Renal cortical epithelial cell (primary cell): ENCODE measurements at places on chromosomes 7 and 10. TPM values are rescaled to one million over a fixed set of nuclear protein-coding genes. Genes with fewer than 3 reads are reported as not detected.

Gene DHTKD1
- total RNA-seq, result 32.1 and 46.9 TPM in 2 replicates

Gene ENKUR
- total RNA-seq, result 1.4 TPM in 1 of 2 replicates, not detected in the other

Gene CLCN1
- total RNA-seq, result not detected in 2 replicates

Gene MDFIC
- 13.9 and 18.7 TPM in 2 replicates for total RNA-seq

Gene ABCB1
- 60.6 and 723 TPM in 2 replicates for total RNA-seq

Gene PRR15
- 10.6 and 11.2 TPM in 2 replicates for total RNA-seq

Gene KIAA1549
- 1.0 and 10.1 TPM in 2 replicates for total RNA-seq

Gene BEND7
- total RNA-seq, result 24.0 and 36.4 TPM in 2 replicates

Gene GSTK1
- 123 and 150 TPM in 2 replicates for total RNA-seq

Gene DOCK4
- total RNA-seq, result 24.5 and 50.4 TPM in 2 replicates

Gene STOX1
- 0.35 and 2.9 TPM in 2 replicates for total RNA-seq

Gene SERPINE1
- total RNA-seq, result 860 and 1,733 TPM in 2 replicates

Gene SHH
- total RNA-seq, result 3.8 and 10.4 TPM in 2 replicates

DNA sequence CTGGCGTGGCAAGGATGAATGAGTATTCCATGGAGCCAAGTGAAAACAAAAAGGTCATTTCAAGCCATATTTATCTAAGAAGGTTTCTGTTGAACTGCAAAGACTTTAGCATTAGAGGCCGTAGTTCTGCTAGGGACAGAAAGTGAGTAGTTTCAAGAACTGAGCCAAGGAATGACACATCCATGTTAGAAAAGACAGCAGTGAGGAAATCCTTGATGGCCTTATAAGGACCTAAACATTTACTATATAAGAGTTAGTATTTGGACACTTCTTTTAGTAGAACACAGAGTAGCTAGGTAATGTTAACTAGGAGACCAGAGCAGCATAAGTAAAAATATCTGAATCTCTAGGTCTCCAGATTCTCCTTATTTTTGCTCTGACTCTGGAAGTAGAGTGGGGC is 329.8 kb upstream of the SEMA3D start:
- no peak for DNase-seq

GRCh38 chr7:20348125-20348807 is 17.6 kb downstream of the ITGB8 start:
- DNase-seq, result no peak

- DNase-seq, result no peak
Observed at GRCh38 chr7:964401-965231, 10.1 kb upstream of the ADAP1 start.

GRCh38 chr10:6491841-6492609 is 88.1 kb downstream of the PRKCQ start:
- no peak for DNase-seq

DNA sequence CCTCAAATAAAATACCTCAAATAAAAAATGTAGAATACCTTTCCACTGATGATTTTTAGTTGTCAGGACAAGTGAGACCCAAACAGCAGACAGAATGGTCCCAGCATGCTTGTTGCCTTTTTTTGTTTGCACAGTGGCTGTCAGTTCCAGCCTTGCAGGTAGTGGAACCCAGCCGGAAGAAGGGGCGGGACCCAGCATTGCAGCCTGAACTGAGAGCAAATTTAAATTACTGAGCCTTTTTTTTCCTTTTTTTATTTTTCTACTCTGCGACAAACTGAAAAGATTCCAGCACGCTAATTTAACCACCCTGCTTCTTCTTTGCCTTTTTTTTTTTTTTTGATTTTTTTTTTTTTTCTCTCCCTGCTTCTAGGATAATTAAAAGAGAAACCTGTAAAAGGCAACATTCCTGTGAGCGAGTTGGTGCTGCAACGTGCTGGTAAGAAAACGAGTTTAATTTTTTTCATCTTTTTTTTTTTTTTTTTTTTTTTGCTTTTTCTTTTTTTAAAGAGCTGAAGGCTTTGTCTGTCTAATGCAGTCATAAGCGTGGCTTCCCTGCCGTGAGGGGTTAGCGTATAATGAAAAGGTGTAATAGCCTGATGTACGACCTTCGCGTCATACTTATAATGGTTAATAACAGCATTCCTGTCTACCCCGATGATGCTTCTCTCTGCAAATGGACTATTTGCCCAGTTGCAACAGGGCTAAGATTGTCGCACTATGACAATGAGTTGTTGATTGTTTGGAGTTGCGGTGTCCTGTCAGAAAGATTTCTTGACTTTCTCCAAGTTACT is 555.3 kb upstream of the CELF2 start:
- no peak for DNase-seq

GRCh38 chr10:14555807-14556206 is 218.9 kb downstream of the FAM107B start:
- DNase-seq, result no peak

GRCh38 chr7:18494821-18495408 is 634 bp upstream of the HDAC9 start:
- DNase-seq, result peak; percentile 72

DNA sequence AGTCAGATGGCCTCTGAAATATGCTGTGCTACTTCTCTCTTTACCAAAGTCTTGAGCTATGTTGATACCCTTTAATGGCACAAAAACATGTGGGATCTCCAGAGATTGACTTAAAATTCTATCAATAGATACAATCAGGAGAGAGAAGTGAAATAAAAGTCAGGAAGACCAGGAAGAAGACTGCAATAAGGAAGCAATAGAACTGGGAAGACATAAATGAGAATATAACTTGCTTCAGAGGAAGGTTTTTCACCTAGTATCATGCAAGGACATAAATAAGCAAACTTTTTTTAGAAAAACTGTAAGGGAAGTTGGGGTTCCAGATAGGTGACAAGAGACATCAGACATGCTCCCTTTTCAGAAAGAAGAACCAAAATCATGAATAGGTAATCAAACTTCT is 227.3 kb downstream of the XPNPEP1 start:
- DNase-seq, result no peak

DNA sequence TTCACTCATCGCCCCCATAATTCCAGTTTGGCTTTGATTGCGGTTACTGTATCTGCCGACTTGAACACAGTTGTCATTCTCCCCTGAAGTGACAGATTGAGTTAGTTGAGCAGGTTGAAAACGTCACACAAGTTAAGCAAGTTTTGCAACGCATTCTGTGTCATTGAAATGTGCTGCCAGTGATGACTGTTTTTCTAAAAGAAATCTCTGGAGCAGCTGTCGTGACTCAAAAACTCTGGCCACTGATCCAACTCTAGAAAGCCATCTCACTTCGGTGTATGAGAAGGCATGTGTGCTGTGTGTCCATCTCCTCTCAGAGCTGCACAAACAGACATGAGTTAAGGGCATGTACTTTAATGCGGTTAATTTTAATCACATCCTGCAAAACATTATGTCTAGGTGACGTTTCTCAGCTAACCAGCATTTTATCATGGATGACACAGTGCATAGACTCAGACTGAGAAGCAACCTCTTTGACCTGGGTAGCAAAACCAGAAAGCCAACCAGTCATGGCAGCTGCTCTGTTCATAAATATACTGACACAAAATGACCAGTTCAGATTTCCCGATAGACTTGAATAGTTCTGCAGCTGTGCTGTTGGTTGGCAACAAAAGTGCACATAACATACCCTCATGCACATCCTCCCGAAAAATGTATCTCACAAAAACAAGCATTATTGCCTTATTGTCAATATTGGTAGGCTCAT is 69.3 kb downstream of the CSTF2T start:
- DNase-seq, result no peak

DNA sequence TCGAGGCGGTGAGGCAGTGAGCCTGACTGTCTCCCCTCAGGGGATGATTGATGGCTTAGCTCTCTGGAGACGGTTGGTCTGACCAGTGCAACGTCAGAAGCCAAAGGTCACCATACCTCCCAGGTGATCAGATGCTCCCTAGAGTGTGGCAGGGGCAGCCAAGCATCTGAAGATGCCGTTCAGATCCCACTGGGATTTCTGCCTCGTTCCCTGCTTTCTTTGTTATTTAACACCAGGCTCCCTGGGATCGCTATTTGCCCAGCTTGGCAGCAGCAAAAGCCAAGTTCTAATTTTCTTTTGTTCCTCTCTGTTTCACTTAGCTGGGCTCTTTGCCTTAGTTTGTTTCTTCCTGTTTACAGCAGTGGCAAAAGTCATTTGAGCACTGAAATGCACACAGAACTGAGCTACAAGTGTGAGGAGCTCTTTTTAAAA is 53.5 kb upstream of the SVIL start:
- DNase-seq, result peak; percentile 67

GRCh38 chr7:13749636-13750035 is 239.8 kb downstream of the ETV1 start:
- DNase-seq, result no peak

DNA sequence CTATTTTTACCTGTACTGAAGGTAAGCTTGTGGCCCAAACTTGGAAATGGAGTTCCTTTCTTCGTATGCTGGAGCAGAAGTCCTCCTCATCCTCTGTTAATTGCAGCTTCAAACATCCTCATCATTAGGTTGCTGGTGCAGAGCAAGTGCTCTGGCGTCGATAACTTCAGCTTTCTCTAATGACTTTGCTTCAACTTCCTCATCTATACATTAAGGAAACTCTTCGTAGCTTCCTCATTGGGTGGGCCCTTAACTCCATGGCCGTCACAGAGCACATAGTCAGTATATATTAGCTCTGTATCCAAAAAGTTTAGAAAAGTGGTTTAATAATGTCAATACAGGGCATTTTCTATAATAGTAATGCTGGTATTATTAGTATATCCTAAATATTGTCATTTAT is 447.7 kb downstream of the SUGCT start:
- DNase-seq, result no peak

- DNase-seq, result no peak
Observed at GRCh38 chr10:30047924-30048531, 11.4 kb downstream of the JCAD start.

DNA sequence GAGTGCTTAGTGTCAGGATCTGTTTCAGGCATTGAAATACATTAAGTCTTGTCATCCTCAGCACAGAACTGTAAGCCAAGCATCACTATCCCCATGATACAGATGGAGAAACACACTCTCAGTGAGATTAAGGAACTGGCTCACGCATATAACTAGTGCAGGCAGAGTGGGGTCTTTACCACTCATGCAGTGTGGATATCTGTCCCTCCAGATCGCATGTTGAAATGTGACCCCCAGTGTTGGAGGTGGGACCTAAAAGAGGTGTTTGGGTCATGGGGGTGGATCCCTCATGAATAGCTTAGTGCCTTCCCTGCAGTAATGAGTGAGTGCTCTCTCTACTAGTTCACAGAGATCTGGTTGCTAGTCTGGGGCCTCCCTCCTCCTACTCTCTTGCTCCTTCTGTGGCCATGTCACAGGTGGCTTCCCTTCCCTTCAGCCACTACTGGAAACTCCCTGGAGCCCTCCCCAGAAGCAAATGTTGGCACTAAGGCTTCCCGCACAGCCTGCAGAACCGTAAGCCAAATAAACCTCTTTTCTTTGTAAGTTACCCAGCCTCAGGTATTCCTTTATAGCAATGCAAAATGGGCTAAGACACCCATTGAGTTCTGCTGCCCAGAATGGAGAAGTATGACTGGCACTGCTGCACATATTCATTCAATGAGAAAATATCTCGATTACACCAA is 31.8 kb upstream of the MSMB start:
- no peak for DNase-seq

- DNase-seq, result no peak
Observed at GRCh38 chr10:3401491-3401938, 228.9 kb upstream of the PITRM1 start.

DNA sequence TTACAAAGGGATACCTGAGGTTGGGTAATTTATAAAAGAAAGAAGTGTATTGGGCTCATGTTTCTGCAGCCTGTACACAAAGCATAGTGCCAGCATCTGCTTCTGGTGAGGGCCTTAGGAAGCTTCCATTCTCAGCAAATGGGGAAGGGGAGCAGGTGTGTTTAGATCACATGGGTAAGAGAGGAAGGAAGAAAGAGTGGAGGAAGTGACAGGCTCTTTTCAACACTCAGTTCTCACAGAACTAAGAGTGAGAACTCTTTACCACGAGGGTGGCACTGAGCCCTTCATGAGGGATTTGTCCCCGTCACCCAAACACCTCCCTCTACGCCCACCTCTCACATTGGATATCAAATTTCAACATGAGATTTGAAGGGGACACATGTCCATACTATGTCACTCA is 506 bp upstream of the FAM170B start:
- no peak for DNase-seq

- DNase-seq, result peak; percentile 4
Observed at GRCh38 chr7:157568770-157569584, 232.2 kb downstream of the DNAJB6 start.

- peak; percentile 27 for DNase-seq
Observed at GRCh38 chr7:120168066-120168465, 104.9 kb upstream of the KCND2 start.

GRCh38 chr7:50379082-50379481 is 71.1 kb downstream of the FIGNL1 start:
- DNase-seq, result peak; percentile 27

GRCh38 chr10:121596689-121597503 is 1.3 kb downstream of the FGFR2 start:
- no peak for DNase-seq

GRCh38 chr10:117159390-117159789 is 21.3 kb upstream of the VAX1 start:
- DNase-seq, result no peak

GRCh38 chr10:76126607-76127527 is 695.4 kb downstream of the LRMDA start:
- peak; percentile 73 for DNase-seq

GRCh38 chr10:95518455-95519452 is 42.4 kb downstream of the SORBS1 start:
- DNase-seq, result no peak

GRCh38 chr7:11343818-11344413 is 370.2 kb downstream of the PHF14 start:
- DNase-seq, result peak; percentile 46

GRCh38 chr10:86775056-86775869 is 18.8 kb downstream of the BMPR1A start:
- DNase-seq, result no peak

DNA sequence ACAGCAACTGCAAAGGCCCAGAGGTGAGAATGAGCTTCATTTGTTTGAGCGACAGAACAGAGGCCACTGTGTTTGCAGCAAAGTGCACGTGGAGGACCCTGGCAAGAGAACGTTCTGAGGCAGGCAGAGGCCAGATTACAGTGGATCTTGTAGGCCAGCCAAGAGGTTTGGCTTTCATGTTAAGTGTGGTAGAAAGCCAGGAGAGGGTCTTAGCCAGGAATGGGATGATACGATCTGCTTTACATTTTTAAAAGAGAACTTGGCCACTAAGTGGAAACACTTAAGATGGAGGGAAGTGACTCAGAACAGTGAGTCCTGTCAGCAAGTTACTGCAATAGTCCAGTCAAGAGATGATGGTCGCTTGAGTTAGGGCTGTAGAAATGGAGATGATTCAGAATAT is 4.6 kb downstream of the CCDC136 start:
- DNase-seq, result no peak

- peak; percentile 19 for DNase-seq
Observed at GRCh38 chr7:6121141-6121540, 90.0 kb downstream of the ANKRD61 start.
